Osteoblast (primary cell): ENCODE measurements at places on chromosomes 5 and 9. TPM values are rescaled to one million over a fixed set of nuclear protein-coding genes. Genes with fewer than 3 reads are reported as not detected.

- H3K4me1 ChIP-seq = no peaks in the 10 kb centered on the region
- peak; percentile 67 for DNase-seq
- peak overlapping the region; percentile 44 for H3K4me3 ChIP-seq
- no peaks in the 10 kb centered on the region for H3K36me3 ChIP-seq
- H3K27me3 ChIP-seq = no peaks in the 10 kb centered on the region
Measured at GRCh38 chr5:145056800-145057199, 778.3 kb downstream of the PRELID2 start.

DNA sequence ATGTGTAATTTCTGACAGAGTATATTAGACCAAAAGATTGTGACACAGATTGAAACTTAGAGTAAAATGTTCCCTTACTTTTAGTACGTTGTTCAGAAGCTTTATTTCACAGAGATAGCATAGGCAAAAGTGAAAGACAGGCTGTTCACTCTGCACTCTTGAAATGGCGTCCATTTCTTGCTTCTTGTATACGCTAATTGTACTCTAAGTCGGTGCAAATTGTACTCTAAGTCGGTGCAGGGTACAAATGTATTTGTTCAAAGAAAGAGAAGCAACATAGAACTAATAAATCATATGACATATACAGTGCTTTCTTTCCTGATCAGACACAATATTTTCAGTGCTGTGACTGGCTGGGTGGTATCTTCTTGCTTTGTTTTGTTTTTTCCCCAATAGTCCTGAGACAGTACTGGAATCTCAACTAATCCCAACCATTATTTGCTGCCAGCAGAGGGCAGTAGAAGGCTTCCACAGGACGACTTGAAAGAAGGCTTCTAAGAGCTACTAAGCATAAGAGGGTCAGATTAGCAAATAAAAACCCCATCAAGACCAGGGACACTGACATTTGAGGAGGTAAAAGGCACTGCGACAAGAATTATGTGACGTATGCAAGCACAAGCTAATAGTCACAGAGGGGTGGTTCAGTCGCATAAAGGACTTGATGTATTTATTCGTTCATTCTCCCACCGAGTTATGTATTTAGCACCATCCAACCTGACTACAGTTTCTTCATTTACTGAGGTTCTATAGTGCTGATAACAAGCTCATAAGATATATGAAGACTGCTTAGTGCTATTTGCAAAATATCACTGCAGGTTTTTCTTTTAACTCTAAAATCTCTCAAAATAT is 831.8 kb downstream of the TAF11L14 start:
- DNase-seq = no peak
- H3K27me3 ChIP-seq = no peaks in the 10 kb centered on the region
- no peak overlapping the region for H3K27ac ChIP-seq
- no peaks in the 10 kb centered on the region for H3K36me3 ChIP-seq

GRCh38 chr5:39459071-39459470 is 34.3 kb upstream of the DAB2 start:
- peak; percentile 17 for DNase-seq
- H3K36me3 ChIP-seq = no peaks in the 10 kb centered on the region
- H3K4me3 ChIP-seq = no peak overlapping the region

DNA sequence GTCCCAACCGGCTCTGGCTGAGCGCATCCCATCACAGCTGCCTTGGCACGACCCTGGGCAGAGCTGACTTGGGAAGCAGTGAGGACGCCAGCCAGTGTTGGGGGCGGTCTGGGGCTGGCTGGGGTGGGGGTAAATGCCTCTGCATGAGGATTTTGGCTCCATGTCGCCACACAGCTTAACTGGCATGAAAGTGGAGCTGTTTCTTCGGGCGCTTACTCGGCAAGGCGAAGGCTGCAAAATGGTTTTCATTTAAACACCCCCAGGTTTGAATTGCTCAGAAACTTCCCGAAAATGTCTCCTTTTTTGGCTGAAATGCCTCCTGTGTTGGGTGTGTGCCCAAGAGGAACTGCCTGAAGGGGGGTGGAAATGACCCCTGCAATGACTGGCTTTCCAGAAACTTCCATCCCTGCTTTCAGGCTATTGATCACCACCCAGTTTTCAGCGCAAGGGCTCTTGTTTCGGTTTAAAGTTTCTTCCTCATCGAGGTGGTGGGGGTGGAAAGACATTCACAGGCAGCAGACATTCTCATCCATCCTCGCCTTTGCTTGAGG is 38.3 kb downstream of the PTGES start:
- no peaks in the 10 kb centered on the region for H3K36me3 ChIP-seq
- peak overlapping the region; percentile 84 for H3K27ac ChIP-seq
- no peaks in the 10 kb centered on the region for H3K27me3 ChIP-seq
- peak; percentile 81 for DNase-seq
- H3K4me1 ChIP-seq = peaks cover 52% of the 10 kb centered on the region

DNA sequence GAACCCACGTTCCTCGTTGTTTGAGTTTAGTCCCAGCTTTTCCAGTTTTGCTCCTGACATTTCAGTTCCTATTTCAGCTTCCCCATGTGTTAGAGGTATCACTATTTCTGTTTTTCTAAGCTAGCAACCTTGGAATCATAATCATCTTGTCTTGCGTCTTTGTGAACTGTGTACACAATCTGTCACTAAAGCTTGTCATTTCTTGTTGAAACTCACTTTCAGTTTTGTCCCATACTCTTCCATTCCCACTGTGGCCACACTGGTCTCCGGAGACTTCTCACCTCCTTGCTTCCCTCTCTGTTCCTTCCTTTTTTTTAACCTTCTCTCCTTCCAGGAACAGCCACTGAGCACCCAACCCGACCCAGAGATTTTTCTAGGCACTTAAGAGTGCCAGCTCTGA is 36.9 kb downstream of the TGFBR1 start:
- no peaks in the 10 kb centered on the region for H3K4me1 ChIP-seq
- no peak for DNase-seq
- H3K4me3 ChIP-seq = no peak overlapping the region
- peaks cover 57% of the 10 kb centered on the region for H3K36me3 ChIP-seq

DNA sequence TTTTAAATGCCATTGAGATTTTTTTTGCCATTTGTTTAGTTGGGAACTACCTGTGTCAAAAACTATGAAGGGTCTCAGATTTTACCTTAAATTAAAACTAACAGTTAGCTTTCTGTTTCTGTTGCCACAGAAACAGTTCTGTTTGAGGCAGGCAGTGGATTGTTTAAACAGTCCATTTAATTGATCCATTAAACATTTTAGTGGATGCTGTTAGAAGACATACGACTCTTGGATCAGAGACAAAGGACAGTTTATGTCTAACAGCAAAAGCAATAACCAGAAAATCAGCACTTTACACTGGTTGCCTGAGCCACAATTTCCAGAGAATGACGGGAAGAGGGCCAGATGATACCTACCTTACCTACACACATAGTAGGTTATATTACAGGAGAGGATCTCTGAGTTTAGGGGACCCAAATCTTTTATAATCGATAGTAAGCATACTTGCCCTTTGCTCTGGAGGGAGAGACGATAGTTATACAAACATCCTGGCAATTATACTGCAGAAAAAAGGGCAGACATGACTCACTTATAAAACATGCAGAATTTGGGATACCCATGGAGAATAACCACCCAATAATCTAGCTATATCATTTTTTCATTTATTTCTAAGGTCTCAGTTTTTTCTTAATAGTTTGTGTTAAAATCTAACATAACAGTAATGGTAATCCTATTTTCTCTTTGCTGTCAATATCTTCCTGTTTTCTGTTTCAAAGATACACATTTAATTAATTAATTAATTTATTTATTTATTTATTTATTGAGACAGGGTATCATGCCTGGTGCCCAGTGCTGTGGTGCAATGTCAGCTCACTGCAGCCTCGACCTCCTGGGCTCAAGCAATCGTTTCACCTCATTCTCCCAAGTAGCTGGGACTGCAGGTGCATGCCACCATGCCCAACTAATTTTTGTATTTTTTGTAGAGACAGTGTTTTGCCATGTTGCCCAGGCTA is 136.7 kb upstream of the TNFAIP8 start:
- no peak for DNase-seq
- H3K4me3 ChIP-seq = peak overlapping the region; percentile 22
- no peaks in the 10 kb centered on the region for H3K27me3 ChIP-seq

DNA sequence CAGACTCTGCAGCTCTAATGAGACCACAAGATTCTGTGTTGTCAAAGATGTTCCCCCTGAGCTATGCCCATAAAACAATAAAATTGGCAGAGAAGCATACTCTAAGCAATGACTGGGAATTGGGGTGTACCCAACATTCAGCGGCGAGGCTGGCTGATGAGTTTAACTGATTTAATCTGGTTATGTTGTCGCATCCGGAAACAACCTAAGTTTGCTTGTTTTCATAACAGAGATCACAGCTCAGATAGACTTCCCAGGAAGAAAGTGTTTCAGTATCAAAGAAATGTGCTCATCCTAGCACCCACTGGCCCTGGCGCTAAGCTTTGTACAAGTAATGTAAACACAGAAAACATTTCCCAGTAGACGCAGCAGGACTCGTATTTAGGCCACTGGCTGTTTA is 7.4 kb downstream of the SEMA5A start:
- no peak overlapping the region for H3K27ac ChIP-seq
- peaks cover 21% of the 10 kb centered on the region for H3K4me1 ChIP-seq
- no peak overlapping the region for H3K4me3 ChIP-seq
- H3K36me3 ChIP-seq = no peaks in the 10 kb centered on the region

DNA sequence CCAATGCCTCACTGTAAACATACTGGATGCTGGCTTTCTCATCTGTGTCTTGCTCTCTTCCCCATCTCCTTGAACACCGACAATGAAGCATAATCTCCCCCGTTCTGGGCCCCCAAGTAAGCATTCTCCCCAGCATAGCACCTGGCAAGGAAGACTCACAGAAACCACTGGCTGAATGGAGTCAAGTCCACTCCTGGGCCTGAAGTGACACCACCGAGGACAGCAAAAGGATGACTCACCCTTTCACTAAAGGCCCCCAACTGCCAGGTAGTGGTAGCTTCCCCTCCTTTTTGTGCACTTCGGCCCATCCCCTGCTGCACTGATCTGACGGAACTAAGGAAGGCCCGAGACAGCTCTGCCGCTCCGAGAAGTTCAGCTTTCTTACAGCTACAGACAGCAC is 9.4 kb downstream of the VDAC1 start:
- H3K27ac ChIP-seq = peak overlapping the region; percentile 11
- H3K4me1 ChIP-seq = peaks cover 38% of the 10 kb centered on the region
- no peak overlapping the region for H3K4me3 ChIP-seq
- peaks cover 19% of the 10 kb centered on the region for H3K36me3 ChIP-seq

GRCh38 chr5:174303437-174304045 is 258.0 kb downstream of the NSG2 start:
- no peak overlapping the region for H3K27ac ChIP-seq
- no peaks in the 10 kb centered on the region for H3K4me1 ChIP-seq
- no peaks in the 10 kb centered on the region for H3K27me3 ChIP-seq
- DNase-seq = no peak
- no peak overlapping the region for H3K4me3 ChIP-seq

GRCh38 chr9:35161713-35162604 is at the start of gene UNC13B:
TSS of gene UNC13B (plus strand) at chr9:35162009. CDS start at chr9:35162284, 275 bp downstream.
- H3K27me3 ChIP-seq = no peaks in the 10 kb centered on the region
- DNase-seq = peak; percentile 98
- peak within 1 kb of the TSS; percentile 93 for H3K4me3 ChIP-seq
- peak within 1 kb of the TSS; percentile 52 for H3K27ac ChIP-seq

GRCh38 chr9:113564498-113565237 is 101.1 kb downstream of the RGS3 start:
- peak; percentile 98 for DNase-seq
- H3K36me3 ChIP-seq = no peaks in the 10 kb centered on the region
- H3K4me1 ChIP-seq = peaks cover 26% of the 10 kb centered on the region

DNA sequence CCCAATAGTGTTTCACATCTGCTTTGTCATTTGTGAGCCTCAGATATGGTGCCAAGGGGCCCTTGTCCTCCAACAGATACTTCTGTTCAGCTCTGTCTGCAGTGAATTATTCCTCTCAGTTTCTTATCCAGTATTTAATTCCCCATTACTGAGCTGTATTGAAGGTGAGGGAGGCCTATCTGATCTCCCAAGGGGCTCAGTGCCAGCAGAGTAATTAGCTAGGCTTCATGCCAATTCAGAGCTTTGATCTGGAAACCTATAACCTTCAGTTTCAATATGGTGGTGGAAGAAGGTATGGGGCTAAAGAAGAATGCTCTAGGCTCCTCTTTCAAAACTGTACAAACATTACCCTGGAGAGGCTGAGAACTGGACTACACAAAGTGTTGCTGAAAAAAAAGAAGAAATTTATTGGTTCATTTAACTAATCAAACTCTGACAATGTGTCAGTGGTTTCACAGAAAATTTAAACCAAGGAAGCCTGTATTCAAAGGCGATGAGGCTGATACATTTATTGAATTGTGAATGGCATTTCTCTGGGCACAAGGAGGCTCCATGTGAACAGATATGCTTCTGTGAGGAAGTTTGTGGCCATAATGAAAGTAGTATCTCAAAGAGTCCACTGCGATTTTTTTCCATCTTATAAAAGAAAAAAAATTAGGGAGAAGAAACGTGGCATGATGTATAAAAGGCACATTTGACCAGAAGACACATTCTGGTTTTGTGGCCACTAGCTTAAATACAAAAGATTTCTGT is 397.8 kb downstream of the TLE4 start:
- no peaks in the 10 kb centered on the region for H3K36me3 ChIP-seq
- H3K4me1 ChIP-seq = no peaks in the 10 kb centered on the region
- H3K27ac ChIP-seq = no peak overlapping the region
- H3K27me3 ChIP-seq = peaks cover under 1% of the 10 kb centered on the region
- no peak for DNase-seq

DNA sequence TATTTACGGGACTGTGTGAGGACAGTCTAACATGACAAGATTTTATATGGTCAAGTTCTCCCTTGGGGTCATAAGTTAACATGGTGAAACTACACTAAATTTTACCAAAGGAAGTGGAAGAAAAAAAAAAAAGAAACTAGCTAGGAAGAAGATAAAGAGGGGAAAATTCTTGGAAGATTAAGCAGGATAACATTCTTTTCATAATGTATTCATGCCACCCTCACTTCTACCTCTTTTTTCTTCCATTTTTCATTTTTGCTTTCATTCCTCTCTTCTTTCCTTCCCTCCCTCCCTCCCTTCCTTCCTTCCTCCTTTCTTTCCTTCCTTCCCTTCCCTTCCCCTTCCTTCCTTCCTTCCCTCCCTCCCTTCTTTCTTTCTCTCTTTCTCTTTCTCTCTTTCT is 254.6 kb downstream of the RFX3 start:
- H3K36me3 ChIP-seq = no peaks in the 10 kb centered on the region
- no peak for DNase-seq
- H3K27ac ChIP-seq = no peak overlapping the region
- no peaks in the 10 kb centered on the region for H3K27me3 ChIP-seq
- H3K4me3 ChIP-seq = no peak overlapping the region

PCDHA9 gene
- 0.29 and 0.36 TPM in 2 replicates for total RNA-seq

LRRC19 gene
- total RNA-seq = under 0.01 TPM in 2 replicates

GALNT12 gene
- total RNA-seq = 10.1 and 11.8 TPM in 2 replicates

MEGF10 gene
- total RNA-seq = 1.4 and 3.2 TPM in 2 replicates

SH3TC2 gene
- total RNA-seq = 0.59 and 0.72 TPM in 2 replicates
